RPMI7951 (cell line): ENCODE measurements at places on chromosomes 4 and X. TPM values are rescaled to one million over a fixed set of nuclear protein-coding genes. Genes with fewer than 3 reads are reported as not detected.

Gene TBX22
- not detected in 2 replicates for total RNA-seq

Gene NUDT11
- 10.0 and 10.2 TPM in 2 replicates for total RNA-seq

Gene TRPC5OS
- total RNA-seq = not detected in 2 replicates

Gene SHOX
- not detected in 2 replicates for total RNA-seq

Gene KIAA1210
- not detected in 2 replicates for total RNA-seq

Gene ARHGAP6
- not detected in 2 replicates for total RNA-seq

Gene TMPRSS11B
- total RNA-seq = not detected in 2 replicates

Gene FRMD7
- 0.10 TPM in 1 of 2 replicates, not detected in the other for total RNA-seq

Gene ADAMTS3
- total RNA-seq = 0.36 and 0.68 TPM in 2 replicates

Gene FMR1NB
- not detected in 2 replicates for total RNA-seq

Gene BGN
- total RNA-seq = 6.6 and 6.8 TPM in 2 replicates

Gene ZFYVE28
- 4.2 and 8.0 TPM in 2 replicates for total RNA-seq

Gene ODAPH
- total RNA-seq = not detected in 2 replicates

Gene CYSLTR1
- total RNA-seq = not detected in 2 replicates

Gene EBP
- 135 and 174 TPM in 2 replicates for total RNA-seq

Gene DUSP21
- total RNA-seq = not detected in 2 replicates

Gene CHRDL1
- 35.4 and 35.6 TPM in 2 replicates for total RNA-seq

Gene DNASE1L1
- total RNA-seq = 12.6 and 14.3 TPM in 2 replicates

Gene PNMA5
- not detected in 2 replicates for total RNA-seq

Gene UGT2B7
- 0.10 TPM in 1 of 2 replicates, not detected in the other for total RNA-seq

Gene SCRG1
- total RNA-seq = 0.10 and 0.12 TPM in 2 replicates

Gene CABS1
- not detected in 2 replicates for total RNA-seq

Gene USP17L15
- not detected in 2 replicates for total RNA-seq

Gene ADH1B
- total RNA-seq = not detected in 2 replicates

Gene F11
- total RNA-seq = not detected in 2 replicates

Gene FAM90A26
- total RNA-seq = not detected in 2 replicates

Gene CXCL11
- total RNA-seq = 0.10 and 0.36 TPM in 2 replicates

Gene SPON2
- 3.8 and 7.7 TPM in 2 replicates for total RNA-seq

Gene RNF128
- total RNA-seq = 5.0 and 5.5 TPM in 2 replicates

Gene TEX13C
- under 0.01 TPM in 1 of 2 replicates, not detected in the other for total RNA-seq

Gene FOXO4
- 4.2 and 4.3 TPM in 2 replicates for total RNA-seq

Gene ODAM
- total RNA-seq = not detected in 2 replicates

Gene CT45A10
- 0.29 and 0.72 TPM in 2 replicates for total RNA-seq

Gene POLA1
- 26.2 and 28.6 TPM in 2 replicates for total RNA-seq

Gene OTUD4
- total RNA-seq = 9.2 and 17.1 TPM in 2 replicates

Gene FSTL5
- total RNA-seq = 13.2 and 16.3 TPM in 2 replicates

Gene ADH1A
- not detected in 2 replicates for total RNA-seq

Gene YIPF6
- 30.6 and 35.8 TPM in 2 replicates for total RNA-seq

Gene PAGE1
- total RNA-seq = 1.1 and 2.7 TPM in 2 replicates

Gene DCAF4L1
- total RNA-seq = 0.10 TPM in 1 of 2 replicates, not detected in the other

Gene DSPP
- not detected in 2 replicates for total RNA-seq
